Posterior vena cava (tissue), 2 donors: ENCODE measurements at places on chromosomes 16 and 17. TPM values are rescaled to one million over a fixed set of nuclear protein-coding genes. Genes with fewer than 3 reads are reported as not detected.

TMEM204 gene
- 36.5 TPM for total RNA-seq

DNA sequence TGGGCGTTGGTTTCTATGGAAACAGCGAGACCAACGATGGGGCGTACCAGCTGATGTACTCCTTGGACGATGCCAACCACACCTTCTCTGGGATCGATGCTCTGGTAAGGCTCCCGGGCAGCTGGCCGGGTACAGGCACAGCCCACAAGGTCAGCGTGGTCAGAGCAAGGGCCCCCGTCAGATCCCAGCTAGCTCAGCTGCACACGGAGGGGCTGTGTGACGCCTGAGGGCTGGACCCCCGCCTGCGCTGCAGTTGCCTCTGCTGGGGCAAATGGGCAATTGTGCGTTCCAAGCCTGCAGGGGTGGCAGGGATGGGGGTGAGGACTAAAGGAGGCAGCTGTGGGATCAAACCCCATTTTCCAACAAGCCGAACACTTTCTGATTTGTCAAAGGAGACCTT is 17.5 kb downstream of the TTYH2 start:
- DNase-seq = no peak

GRCh38 chr17:71118039-71118438 is 948.7 kb downstream of the KCNJ2 start:
- DNase-seq = no peak

- no peak for DNase-seq
Measured at GRCh38 chr16:35732046-35732810, 2272.8 kb downstream of the TP53TG3F start.
